Motor neuron (in vitro differentiated cells): ENCODE measurements at places on chromosomes 2 and 18. TPM values are rescaled to one million over a fixed set of nuclear protein-coding genes. Genes with fewer than 3 reads are reported as not detected.

The TEKT4 gene
- 0.34 TPM in 1 of 2 replicates, not detected in the other for total RNA-seq

The C2orf78 gene
- 0.09 and 0.49 TPM in 2 replicates for total RNA-seq

The B3GNT2 gene
- 15.8 and 16.6 TPM in 2 replicates for total RNA-seq

DNA sequence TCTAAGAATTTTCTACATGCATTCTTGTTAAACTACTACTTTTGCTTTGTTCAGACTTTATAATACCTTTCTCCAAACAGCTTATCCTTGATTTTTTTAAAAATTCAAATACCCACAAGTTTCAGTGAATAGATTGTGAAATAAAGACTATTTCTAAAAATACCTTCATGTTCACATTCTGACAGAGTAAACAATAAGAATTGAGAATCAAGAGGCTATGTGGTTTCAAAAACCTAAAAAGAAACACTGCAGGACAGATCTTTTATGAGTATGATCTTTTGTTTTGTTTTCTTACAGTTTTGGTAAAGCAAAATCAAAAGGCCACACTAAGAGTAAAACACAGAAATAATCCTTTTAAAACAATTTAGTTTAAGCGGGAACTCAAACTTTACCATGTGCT, 21.2 kb downstream of the ALS2 start:
- no peak for ATAC-seq

- ATAC-seq: peak; percentile 45
Observed at GRCh38 chr2:233912691-233913423, 4.3 kb upstream of the TRPM8 start.

- ATAC-seq: no peak
Observed at GRCh38 chr2:49569176-49569575, 414.9 kb upstream of the FSHR start.

DNA sequence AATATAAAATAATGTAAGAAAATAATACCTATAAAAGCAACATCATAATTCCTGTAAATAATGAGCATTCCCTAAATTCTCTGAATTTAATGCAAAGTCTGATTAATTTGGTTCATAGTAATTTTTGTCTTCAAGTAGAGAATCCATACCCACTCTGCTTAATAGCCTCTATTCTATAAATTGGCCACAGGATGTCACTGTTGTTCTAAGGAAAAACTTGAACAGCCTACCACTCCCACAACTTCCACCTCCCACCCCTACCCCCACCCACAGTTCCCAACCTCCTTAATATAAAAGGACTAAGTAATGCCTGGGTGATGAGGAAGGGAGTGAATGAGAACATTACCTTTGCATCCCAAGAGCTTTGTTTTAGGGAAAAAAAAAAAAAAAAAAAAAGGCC, 27.2 kb upstream of the BBS5 start:
- ATAC-seq: peak; percentile 48

- no peak for ATAC-seq
Observed at GRCh38 chr2:196160946-196161345, 10.4 kb downstream of the STK17B start.

- no peak for ATAC-seq
Observed at GRCh38 chr18:45719106-45719505, 4.9 kb upstream of the SLC14A1 start.

- ATAC-seq: no peak
Observed at GRCh38 chr18:79804130-79804787, 6.5 kb downstream of the KCNG2 start.

- peak; percentile 59 for ATAC-seq
Observed at GRCh38 chr2:28658369-28658768, 93.3 kb upstream of the PPP1CB start.

DNA sequence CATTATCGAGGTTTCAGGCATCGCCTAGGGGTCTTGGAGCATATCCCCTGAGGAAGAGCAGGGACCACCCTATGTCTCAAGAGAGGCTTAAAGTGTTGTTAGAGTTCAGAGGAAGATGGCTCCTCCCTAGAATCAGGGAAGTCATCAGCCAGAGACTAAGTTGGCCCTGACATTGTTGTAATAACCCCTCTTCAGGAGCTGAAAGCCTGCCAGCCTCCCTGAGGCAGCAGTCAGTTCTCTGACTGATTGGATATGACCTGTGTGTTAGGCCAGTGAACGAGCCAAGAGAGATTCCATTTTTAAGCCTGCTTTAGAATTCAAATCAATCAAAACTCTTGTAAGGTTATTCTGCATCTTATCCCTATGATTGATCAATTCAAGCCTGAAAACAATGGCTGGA, 34.9 kb downstream of the ARHGAP28 start:
- peak; percentile 20 for ATAC-seq
